ENCODE measurements at places on chromosomes 2 and 18.

- no peak for DNase-seq
Measured at GRCh38 chr18:54268751-54269150, 566 bp upstream of the POLI start.

- DNase-seq: no peak
Measured at GRCh38 chr18:5463831-5464230, 80.0 kb downstream of the EPB41L3 start.

DNA sequence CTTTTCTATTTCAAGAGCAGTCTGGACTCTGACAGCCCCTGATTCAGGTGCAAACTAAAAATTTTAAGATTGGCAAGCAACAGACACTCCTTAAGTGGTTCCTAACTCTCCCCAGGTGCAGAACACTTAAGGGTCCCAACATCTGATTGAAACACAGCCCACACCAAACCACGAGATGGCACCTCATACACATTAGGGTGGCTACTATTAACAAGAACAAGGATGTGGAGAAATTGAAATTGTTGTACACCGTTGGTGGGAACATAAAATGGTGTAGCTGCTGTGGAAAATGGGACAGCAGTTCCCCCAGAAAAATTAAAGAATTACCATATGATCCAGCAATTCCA lies 82.3 kb downstream of the POLR1A start:
- no peak for DNase-seq

GRCh38 chr2:29080886-29081743 lies 6.8 kb upstream of the PCARE start:
- DNase-seq: no peak

DNA sequence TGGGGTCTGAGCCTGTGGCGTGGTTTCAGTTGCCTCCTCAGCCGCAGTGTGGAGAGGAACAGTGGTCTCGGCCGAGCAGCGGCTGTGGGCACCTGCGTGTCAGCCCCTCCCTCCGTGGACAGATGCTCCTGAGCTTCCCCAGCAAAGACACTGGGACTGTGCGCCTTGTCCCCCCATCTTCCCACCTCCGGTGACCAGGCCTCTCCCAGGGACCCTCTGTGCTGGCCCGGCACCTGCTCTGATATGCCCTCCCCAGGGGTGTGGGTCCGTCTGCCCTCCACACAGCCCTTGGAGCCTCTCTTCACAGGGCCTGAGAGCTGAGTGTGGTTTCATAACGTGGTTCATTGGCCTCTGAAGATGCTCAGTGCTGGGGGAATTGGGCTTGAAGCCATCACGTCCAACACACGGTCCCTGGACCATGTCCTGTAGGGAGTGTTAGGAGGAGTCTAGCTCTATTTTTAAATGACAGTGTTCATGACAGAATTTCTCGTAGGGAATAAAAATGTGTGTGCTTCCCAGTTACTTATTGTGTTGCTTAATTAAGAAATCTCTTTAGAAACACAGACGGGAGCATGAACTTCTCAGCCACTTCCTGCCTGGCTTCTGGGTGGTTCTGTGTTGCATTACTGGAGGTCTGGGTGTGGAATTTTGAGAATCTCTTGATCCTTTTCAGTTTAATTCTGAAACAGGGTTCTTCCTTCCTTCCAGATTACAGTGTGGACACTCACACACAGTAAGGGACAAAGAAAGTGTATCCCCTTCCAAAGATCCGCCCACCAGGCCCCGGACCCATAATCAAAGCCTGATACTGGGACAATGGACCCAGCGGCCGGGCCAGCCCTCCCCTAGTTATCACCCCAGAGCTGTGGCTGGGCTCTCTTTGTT lies 110.7 kb downstream of the NFATC1 start:
- no peak for DNase-seq

DNA sequence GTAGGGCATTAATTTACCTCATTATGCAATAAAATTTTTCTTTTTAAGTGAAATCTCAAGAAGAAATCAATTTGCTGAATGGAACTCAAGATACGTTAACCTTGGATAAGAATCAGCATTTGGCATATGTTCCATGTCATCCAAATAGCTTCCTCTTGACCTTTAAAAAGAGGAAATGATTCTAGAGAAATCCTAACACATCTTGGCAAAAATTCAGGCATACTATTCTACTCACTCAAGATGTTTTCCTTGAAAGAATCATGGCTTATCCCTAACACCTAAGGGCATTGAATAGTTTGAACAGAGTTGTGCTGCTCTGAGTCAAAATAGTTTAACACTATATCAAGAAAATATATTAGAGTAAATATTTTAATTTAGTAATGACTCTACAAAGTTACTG lies 678.0 kb downstream of the EPHA4 start:
- DNase-seq: no peak

DNA sequence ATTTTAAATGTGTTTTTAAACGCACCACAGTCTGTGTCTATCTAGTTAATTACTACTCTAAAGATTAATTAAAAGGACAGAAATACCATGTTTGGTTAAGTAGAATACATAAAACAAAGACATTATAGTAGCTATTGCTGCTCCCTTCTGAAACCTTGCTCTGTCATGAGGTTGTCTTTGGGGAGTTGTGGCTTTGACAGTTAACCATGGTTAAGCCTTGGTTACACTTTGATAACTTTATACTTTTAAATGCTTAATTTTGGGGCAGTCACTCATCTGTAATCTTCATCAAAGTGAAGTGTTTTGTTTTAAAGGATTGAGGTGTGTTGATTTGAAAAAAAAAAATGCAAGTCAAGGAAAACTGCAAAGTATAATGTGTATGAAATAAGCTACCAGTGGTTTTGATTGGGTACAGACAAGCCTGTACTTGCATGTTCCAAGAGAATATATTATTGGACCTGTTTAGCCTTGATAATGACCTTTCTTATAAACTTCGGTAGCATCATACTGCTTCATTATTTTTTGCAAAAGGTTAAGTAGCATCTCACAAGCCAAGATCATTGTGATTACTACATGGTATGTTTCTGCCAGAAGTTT lies 29.8 kb upstream of the TBR1 start:
- DNase-seq: no peak

DNA sequence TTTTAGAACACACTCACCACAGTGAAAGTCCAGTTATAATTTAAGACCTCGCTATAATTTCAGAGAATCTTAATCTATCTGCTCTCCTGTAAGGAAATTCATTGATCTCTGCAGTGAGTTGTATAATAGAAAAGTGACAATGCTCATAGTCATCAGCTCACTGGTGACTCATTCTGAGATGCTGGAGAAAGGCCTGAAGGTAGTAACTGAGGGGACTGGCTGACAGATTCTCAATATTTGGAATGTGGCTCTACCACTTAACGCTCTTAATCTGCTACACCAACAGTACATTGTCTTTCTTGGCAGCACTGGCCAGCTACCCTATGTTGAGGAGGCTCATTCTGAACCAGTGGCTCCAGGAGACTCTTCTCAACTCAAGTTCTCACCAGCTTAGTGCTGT lies 246.1 kb downstream of the RPRM start:
- no peak for DNase-seq

- DNase-seq: no peak
Measured at GRCh38 chr18:54776282-54776977, 51.8 kb upstream of the RAB27B start.

- DNase-seq: no peak
Measured at GRCh38 chr2:40457837-40458236, 5.9 kb upstream of the SLC8A1 start.

DNA sequence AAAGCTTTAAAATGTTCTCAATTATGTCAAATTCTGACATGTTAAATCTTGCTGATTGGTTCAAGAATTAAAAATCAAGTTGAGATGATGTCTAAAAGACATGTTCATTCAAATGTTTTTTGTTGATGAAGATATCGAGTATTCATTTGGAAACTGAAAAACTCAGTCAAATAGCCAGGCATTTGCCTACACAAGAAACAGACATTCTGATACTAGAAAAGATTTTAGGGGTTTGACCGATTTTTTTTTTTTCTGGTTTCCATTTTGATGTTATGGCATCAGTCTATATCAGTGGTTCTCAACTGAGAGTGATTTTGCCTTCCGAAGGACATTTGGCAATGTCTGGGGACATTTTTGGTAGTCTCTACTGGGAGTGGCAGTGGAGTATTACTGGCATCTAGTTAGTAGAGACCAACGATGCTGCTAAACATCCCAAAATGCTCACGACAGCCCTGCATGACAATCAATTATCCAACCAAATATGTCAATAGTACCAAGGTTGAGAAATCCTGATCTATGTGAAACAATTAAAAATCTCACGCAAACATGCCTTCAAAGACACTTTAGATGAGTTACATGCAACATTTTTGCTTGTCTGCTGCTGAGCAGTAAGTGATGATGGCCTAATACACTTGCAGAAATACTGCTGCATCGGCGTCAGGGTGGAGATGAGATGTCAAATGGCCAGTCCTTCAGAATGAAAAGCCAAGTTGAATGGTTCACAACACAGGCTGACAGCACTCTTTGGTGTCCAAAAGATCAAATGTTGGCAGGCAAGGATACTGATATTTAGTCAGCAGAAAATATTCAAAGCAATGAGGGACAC lies 12.5 kb downstream of the RASGRP3 start:
- no peak for DNase-seq

GRCh38 chr2:195392446-195393336 lies 264.3 kb upstream of the SLC39A10 start:
- DNase-seq: no peak

DNA sequence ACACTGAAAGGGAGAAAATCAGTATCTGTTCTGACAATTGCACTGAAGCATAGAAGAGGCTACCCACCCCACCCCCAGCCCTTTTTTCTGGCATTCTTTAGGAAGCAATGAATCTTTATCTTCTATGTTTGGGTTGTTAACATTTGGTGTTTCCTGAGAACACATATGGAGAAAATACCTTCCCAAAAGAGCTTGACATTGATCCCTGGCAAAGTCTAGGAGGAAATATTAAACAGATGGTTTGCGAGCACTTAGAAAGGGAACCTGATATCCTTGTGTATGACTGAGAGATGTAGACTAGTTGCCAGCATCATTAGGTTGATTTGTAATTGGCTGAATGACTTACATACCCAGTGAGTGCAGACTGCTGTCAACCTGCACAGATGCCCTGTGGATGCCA lies 42.9 kb downstream of the DOK1 start:
- no peak for DNase-seq

All from muscle of arm (tissue), 14 donors.